ENCODE measurements at places on chromosomes 7 and 10. TPM values are rescaled to one million over a fixed set of nuclear protein-coding genes. Genes with fewer than 3 reads are reported as not detected.

The LDB3 gene
- total RNA-seq = 87.7 TPM

The FXYD4 gene
- total RNA-seq = not detected

The INHBA gene
- total RNA-seq = 4.7 TPM

The CSTF2T gene
- total RNA-seq = 30.3 TPM

The PNLIPRP2 gene
- total RNA-seq = not detected

The FFAR4 gene
- 0.52 TPM for total RNA-seq

The PLPP4 gene
- 0.52 TPM for total RNA-seq

The MNX1 gene
- total RNA-seq = not detected

The ZNF488 gene
- 1.6 TPM for total RNA-seq

The FOXI2 gene
- total RNA-seq = not detected

The C10orf90 gene
- under 0.01 TPM for total RNA-seq

The LAMB1 gene
- total RNA-seq = 195 TPM

The CNPY1 gene
- total RNA-seq = 0.52 TPM

The SHH gene
- not detected for total RNA-seq

The SH2B2 gene
- 5.7 TPM for total RNA-seq

The MMD2 gene
- not detected for total RNA-seq

The LMOD2 gene
- total RNA-seq = 34.4 TPM

The MBL2 gene
- total RNA-seq = not detected

The FAM180A gene
- 0.52 TPM for total RNA-seq

The SLC18A3 gene
- total RNA-seq = not detected

The TMEM225B gene
- 0.52 TPM for total RNA-seq

The IL15RA gene
- total RNA-seq = 1.6 TPM

The POR gene
- total RNA-seq = 42.8 TPM

The ARHGAP12 gene
- total RNA-seq = 61.6 TPM

The ZNF503 gene
- 3.7 TPM for total RNA-seq

The SLC13A1 gene
- not detected for total RNA-seq

The TLX1 gene
- total RNA-seq = not detected

The CLDN3 gene
- total RNA-seq = 0.52 TPM

The BMI1 gene
- total RNA-seq = 31.3 TPM
